ENCODE measurements at places on chromosomes 4 and X.

GRCh38 chr4:159489646-159490045, 386.8 kb downstream of the RAPGEF2 start:
- no peak for DNase-seq

- no peak for DNase-seq
Observed at GRCh38 chr4:152101556-152102435, 341.0 kb upstream of the GATB start.

- no peak for DNase-seq
Observed at GRCh38 chrX:70398899-70399298, 24.2 kb upstream of the GDPD2 start.

GRCh38 chrX:136148391-136148790, 1.1 kb downstream of the FHL1 start:
- DNase-seq: no peak

DNA sequence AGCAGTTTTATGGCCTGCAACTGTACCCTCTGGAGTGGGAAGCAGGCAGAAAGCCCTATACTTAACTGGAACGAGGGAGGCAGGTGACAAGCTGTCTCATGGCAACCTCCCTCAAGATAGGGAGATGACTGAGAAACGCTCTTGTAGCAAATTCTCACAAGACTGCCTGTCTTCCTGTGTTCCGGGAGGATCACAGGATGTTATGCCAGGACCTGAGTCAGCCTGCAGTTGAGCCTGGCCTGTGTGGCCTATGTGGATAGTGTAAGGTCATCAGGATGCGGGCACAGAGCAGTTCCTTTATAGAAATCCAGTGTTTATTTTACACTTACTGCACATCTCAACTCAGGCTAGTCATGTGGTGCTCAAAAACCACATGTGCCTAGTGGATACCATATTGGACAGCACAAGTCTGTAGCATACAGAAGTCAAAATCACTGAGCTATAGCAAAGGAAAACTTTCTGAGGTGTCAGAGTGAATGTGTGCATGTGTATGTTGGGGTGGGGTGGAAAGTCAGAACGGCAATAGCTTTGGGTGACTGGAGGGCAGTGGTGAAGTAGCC, 25.2 kb downstream of the TAF7L start:
- DNase-seq: no peak

DNA sequence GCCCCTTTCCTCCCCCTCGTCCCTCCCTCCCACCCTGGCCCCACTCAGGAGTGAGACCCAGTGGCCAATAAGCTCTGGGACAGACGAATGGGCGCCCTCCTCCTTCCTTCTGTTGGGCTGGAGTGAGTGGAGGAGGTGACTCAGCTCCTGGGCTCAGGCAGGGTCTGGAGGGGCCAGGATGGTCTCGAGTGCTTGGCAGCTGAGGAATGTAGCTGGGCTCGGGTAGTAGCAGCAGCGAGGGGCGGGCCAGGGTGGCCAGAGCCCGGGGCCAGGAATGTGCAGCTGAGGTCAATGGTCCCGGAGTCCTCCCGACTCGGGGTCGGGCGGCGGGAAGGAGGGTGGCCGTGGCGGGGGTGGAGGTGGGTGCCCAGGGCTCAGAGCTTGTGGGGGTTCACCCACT, 15.0 kb downstream of the G6PD start:
- no peak for DNase-seq

GRCh38 chrX:20253232-20253543, 13.5 kb downstream of the RPS6KA3 start:
- no peak for DNase-seq

- no peak for DNase-seq
Observed at GRCh38 chr4:80986011-80986410, 44.5 kb upstream of the BMP3 start.

- peak; percentile 35 for DNase-seq
Observed at GRCh38 chr4:168917138-168917779, 92.8 kb downstream of the CBR4 start.

DNA sequence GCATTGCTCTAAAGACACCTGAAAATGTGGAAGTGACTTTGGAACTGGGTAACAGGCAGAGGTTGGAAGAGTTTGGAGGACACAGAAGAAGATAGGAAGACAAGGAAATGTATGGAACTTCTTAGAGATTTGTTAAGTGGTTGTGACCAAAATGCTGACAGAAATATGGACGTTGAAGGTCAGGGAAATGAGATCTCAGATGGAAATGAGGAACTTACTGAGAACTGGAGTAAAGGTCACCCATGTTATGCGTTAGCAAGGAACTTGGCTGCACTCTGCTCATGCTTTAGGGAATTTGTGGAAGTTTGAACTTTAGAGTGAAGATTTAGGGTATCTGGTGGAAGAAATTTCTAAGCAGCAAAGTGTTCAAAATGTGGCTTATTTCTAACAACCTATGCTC, 99.4 kb downstream of the FAM13A start:
- no peak for DNase-seq

GRCh38 chr4:61333490-61333889, 133.4 kb downstream of the ADGRL3 start:
- no peak for DNase-seq

- DNase-seq: no peak
Observed at GRCh38 chr4:140237616-140238350, 83.8 kb upstream of the MAML3 start.

GRCh38 chrX:48972220-48973164, 848 bp upstream of the KCND1 start:
- peak; percentile 54 for DNase-seq

- no peak for DNase-seq
Observed at GRCh38 chr4:118916691-118917289, 28.1 kb downstream of the SYNPO2 start.

GRCh38 chrX:104270916-104271512, 16.3 kb upstream of the ESX1 start:
- no peak for DNase-seq

DNA sequence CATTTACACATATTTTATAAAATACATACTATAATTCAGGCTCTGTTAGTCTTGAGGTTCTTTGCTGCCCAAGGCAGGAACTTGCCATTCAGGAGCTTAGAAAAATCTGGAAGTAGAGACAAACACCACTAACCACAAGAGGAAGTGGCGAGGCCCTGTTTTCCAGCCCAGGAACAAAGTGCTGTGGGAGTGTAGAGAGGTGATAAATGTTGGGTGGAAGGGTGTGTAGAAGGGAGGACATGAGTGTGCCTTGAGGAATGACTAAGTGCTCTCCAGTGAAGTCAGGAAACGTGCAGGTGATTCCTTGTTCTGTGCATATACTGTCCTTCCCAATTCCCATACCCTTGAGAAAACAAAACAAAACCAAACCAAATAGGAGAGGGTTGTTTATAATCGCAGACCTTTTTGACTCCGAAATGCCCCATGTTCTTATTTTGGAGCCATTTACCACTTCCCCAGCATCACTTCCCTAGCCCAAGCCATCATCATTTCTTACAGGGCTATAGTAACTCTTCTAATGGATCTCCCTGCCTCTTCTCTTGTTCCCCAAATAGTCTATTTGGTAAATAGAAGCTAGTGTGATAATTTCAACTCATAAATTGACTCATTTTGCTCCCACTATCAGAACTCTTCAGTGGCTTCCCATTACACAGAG, 83.2 kb downstream of the GPAT3 start:
- no peak for DNase-seq

GRCh38 chr4:37825968-37826294, 555 bp upstream of the PGM2 start:
- no peak for DNase-seq

DNA sequence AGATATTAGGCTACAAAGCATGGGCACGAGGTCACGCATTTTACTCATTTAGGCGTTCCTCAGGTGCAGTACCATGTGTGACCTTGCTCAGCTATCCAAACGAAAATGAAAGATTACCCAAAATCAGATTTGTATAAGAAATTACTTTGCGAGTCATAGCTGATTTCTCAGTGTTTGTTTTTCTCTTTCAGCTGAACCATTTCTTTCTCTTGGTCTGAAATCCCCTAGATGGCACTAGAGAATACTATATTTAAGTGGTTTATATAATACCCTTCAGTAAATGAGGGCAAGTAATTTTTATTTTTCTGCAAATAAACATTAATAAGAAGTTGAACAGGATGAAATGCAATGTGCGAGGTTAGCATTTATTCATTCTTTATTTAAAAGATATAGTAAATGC, 496.6 kb downstream of the STIM2 start:
- no peak for DNase-seq

GRCh38 chr4:180674619-180675358, 1568.4 kb upstream of the TENM3 start:
- DNase-seq: no peak

DNA sequence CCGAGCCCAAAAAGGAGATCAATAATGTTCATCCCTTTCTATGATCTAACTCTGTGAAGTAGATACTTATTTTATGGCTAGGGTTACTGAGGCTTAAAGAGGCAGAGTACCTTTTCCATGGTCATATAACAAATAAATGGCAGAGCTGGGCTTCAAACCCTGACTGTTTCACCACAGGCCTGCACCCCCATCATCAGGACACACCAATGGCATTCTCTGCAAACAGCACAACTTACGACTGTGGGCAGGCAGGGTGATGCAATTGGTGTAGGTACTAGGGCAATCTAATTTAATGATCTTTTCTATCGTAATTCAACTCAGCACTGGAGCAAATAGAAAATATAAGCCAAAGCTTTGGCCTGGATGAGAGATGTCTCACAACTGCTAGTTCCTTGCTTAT, 118.8 kb upstream of the CBR4 start:
- no peak for DNase-seq

DNA sequence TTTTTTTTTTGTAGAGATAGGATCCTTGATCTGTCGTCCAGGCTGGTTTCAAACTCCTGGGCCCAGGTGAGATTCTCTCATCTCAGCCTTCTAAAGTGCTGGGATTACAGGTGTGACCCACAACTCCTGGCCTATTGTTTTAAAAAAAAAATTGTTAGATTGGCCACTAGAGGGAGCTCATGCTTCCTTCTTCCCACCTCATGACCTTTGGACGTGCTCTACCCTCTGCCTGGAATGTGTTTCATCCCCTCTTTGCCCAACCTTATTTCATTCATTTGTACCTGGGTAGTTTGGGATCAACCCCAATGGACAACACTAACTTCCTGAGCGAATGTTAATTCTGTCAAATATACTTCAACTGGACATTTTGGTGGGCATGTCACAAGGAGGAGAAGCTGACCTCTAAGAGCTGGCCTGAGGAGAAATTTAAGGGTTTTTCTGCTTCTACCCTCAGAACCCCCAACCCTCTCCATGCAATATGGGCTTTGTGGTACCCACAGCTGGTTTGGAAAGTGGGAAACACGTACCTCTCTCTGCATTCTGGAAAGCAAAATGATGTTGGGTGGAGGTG, 6.4 kb downstream of the PPEF2 start:
- DNase-seq: peak; percentile 64

DNA sequence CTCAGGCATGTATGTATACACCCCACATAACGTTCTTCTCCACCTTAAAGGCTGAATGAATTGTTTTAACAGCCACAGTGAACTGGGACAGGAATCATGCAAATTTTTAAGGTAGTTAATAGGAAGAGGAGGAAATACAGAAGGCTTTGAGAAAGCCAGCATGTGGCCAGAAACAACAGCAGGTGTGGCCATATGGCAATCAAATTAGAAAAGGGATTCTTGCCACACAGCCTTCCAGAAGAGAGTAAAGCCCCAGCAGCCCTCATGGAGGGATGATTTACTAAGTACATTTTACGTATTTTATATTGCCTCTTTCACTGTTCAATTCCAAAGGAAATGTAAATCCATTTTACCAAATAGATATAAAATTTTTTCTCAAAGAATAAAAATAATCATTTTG, 792.2 kb downstream of the ADGRL3 start:
- no peak for DNase-seq

GRCh38 chr4:173194157-173194556, 25.5 kb downstream of the GALNT7 start:
- DNase-seq: no peak

DNA sequence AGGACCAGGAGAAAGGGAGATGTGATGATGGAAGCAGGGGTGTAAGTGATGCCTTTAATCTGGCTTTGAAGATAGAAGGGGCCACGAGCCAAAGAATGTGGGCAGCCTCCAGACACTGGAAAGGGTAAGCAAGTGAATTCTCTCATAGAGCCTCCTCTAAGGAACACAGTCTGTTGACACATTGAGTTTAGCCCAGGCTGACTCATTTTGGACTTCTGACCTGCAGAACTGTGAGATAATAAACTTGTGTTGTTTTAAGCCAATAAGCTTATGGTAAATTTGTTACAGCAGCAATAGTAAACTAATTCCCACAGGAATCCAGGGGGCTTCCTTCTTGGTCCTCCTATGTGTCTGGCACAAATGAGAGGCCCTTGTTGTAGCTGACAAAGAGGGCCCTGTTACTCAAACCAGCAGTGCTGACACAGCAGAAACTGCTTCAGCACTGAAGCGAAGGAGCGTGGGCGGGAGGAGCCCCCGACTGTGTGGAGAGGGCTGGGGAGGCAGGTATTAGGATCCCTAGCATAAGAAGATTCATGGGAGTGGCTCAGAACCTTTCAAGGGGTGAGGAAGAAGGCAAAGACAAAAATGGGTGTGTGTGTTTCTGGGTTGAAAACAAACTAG, 268.7 kb downstream of the NR3C2 start:
- DNase-seq: no peak

DNA sequence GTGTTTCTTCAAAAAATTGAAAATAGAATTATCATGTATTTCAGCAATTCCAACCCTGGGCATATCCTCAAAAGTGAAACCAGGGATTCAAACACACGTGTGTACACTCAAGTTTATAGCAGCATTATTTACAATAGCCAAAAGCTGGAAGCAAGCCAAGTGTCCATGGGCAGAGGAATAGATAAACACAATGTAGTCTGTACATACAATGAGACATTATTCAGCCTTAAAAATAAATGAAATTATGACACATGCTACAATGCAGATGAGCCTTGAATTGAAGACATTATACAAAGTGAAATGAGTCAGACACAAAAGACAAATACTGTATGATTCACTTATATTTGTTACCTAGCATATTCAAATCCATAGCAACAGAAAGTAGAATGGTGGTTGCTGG, 853.4 kb downstream of the STIM2 start:
- no peak for DNase-seq

DNA sequence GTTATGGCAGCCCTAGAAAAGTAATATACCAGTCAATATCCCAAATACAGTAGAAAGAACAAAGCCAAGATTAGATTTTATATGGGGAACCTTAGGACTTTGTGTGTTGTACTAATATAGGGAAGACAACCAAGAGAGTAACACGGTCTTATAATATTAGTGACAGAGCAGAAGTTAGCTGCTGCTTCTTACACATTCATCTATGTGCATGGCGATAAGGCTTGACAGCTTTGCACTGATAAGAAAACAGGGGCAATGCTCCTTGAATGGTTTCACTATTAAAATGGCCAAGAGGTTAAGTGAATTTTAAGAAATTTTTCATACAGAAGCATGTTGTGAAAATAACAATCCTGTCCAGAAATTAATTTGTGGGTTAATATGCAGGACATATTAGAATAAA, 521.6 kb downstream of the CCSER1 start:
- no peak for DNase-seq

DNA sequence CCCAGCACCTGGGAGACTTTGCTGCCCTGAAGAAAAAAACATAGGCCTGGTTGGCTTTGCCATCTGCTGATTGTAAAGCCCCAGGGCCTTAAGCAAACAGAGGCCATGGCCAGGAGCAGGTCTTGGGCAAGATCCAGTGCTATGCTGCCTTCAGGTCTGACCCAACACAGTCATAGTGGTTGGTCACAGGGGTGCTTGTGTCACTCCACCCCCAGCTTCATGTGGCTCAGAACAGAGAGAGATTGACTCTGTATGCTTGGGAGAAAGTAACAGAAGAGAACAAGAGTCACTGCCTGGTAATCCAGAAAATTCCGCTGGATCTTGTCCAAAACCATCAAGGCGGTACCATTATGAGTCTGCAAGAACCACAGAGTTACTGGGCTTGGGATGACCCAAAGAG, 24.4 kb upstream of the SMARCA5 start:
- no peak for DNase-seq

Data from GM20000 (cell line).